Colonic mucosa (tissue), 4 donors: ENCODE measurements at places on chromosomes 7 and 10. TPM values are rescaled to one million over a fixed set of nuclear protein-coding genes. Genes with fewer than 3 reads are reported as not detected.

GRCh38 chr7:150471886-150472285 lies 21.5 kb downstream of the GIMAP8 start:
- no peak for DNase-seq
- no peak overlapping the region for H3K27ac ChIP-seq
- no peaks in the 10 kb centered on the region for H3K36me3 ChIP-seq
- no peaks in the 10 kb centered on the region for H3K4me1 ChIP-seq

GRCh38 chr10:48614481-48615390 lies 9.9 kb upstream of the ARHGAP22 start:
- no peaks in the 10 kb centered on the region for H3K27me3 ChIP-seq
- DNase-seq = peak; percentile 7
- H3K27ac ChIP-seq = no peak overlapping the region
- H3K4me1 ChIP-seq = no peaks in the 10 kb centered on the region

- DNase-seq = no peak
- H3K27ac ChIP-seq = no peak overlapping the region
- no peak overlapping the region for H3K4me3 ChIP-seq
- no peaks in the 10 kb centered on the region for H3K36me3 ChIP-seq
- no peaks in the 10 kb centered on the region for H3K27me3 ChIP-seq
Observed at GRCh38 chr10:11712744-11713143, 29.4 kb upstream of the ECHDC3 start.

DNA sequence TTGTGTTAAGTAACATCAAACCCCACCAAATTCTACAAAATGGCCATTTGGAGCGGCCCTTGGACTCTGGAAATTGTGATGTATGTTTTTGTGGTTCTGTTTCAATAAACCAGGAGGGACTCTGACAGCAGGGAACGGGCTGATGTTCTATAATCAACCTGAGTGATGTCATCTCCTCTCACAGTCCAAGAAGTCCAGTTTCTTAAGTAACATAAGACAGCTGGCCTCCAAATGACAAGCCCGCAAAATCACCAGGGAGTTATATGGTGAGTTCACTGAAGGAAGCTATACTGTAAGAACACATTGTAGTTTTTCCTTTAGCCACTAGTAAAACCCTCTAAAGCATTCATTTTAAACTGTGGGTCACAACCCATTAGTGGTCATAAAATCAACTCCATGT lies 34.0 kb downstream of the GOT1 start:
- H3K27ac ChIP-seq = no peak overlapping the region
- H3K4me3 ChIP-seq = no peak overlapping the region
- no peak for DNase-seq
- H3K4me1 ChIP-seq = no peaks in the 10 kb centered on the region
- H3K36me3 ChIP-seq = peaks cover 6% of the 10 kb centered on the region

Gene GIMAP5
- 2.5 TPM for total RNA-seq

Gene COL1A2
- 131 TPM for total RNA-seq

Gene LRRN3
- 0.35 TPM for total RNA-seq

DNA sequence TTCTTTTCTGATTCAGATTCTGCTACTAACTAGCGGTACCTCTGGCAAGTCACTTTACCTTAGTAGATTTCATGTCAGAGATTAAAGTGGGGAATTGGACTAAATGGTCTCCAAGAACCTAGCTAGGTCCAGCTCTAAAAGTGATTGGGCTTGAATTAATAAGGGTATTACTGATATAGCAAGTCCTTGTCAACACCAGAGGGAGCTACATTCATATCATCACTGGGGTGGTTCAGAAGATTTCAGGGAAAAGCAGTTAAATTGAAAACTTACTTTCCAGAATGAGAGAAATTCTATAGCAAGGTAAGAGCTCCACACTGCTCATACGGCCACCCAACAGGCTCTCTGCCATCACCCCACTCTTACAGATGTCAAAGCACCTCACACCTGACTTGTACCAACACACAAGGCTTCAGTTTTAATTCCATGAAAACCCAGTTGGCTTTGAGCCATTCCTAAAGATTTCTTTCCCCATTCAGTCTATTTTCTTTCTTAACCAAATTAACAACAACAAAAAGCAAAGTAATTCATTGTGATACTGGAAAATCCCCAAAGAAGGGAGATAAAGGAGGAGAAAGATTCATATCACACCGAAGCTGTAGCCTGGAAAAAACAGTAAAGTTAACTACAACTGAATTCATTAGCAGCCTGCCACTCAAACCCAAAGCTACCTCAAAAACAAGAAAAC lies 38.0 kb upstream of the SPOCK2 start:
- H3K27me3 ChIP-seq = no peaks in the 10 kb centered on the region
- H3K4me1 ChIP-seq = no peaks in the 10 kb centered on the region
- H3K4me3 ChIP-seq = no peak overlapping the region
- DNase-seq = no peak
